ENCODE measurements at places on chromosomes 6 and 20.

DNA sequence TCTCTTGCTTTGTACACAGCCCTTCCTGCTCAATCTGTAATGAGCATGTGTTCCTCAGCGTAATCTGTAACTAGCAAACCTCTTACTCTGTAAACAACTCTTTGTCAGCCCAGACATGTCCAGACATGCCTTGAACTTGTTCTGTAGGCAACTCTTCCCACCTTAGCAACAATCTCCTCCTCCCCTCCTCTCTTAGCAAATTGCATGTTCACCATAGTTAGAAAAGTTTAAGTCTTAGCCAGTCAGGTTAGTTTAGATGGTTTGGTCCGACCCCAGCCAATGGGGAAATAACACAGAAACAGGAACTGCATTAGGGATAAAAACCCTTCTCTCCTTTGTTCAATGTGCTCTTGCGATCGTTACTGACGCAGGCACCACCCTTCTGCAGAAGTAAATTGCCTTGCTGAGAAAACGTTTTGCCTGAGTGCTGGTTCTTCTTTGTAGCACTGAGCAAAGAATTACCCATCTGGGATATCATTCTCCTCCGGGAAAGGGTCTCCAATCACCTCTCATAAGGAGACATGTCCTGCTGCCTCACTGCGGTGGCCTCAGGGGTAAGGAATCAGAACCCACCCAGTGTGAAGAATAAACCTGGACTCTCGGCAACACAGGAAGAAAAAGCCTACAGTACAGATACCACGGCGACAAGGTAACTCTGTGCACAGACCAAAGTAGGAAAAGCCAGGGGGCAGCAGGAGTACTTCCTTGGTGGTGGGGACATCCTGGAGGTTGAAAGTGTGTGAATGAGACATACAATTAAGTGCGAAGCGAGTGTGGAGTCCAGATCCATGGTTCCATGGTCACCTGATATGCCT lies 26.2 kb downstream of the PLN start:
- no peak for DNase-seq

DNA sequence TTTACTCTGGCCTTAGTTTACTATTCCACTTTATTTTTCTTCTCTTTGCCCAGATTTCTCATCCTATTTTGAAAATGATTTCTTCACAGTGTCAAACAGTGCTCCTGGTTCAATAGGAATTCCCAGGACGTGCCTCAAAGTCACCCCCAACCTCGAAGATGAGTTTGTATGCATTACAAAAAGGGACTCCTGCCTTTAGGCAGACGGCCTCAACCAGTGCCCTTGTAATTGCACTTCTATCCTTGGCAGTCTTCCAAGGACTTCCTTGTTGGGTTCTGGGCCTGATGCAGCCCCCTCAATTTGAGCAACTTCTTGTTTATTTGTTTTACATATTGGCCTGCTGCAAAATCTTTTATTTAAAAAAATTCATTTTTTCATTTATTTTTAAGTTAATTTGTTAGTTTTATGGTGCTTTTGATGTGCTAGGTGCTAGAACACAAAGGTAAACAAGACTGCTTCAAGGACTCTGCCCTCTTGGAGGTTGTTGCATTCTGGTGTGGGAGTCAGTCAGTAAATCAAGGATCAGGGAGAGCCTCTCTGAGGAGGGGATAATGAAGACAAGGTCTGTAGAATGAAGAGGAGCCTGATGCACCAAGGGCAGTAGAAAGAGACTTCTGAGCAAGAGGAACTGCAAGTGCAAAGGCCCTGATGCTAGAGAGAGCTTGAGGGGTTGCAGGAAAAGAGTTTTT lies 181.5 kb upstream of the LAMP5 start:
- no peak for DNase-seq

GRCh38 chr6:161409353-161409752 lies 135.5 kb upstream of the AGPAT4 start:
- no peak for DNase-seq

DNA sequence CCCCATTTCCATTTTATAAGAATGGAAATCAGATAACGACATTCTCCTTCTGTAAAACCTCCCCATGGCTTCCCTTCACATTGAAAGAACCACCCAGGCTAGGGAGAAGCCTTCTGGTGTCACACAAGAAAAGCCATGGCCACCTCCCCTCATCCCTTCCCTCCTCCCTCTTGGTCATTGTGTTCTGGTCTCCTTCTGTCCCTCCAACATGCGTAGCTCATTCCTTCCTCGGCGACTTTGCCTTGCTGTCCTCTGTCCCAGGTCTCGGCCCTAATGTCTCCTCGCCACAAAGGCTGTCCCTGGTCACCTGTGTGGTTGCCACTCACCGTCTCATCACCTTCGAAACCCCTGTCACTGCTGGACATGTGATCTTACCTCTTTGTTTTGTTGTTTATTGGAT lies 193.9 kb downstream of the BCAS1 start:
- DNase-seq = no peak

DNA sequence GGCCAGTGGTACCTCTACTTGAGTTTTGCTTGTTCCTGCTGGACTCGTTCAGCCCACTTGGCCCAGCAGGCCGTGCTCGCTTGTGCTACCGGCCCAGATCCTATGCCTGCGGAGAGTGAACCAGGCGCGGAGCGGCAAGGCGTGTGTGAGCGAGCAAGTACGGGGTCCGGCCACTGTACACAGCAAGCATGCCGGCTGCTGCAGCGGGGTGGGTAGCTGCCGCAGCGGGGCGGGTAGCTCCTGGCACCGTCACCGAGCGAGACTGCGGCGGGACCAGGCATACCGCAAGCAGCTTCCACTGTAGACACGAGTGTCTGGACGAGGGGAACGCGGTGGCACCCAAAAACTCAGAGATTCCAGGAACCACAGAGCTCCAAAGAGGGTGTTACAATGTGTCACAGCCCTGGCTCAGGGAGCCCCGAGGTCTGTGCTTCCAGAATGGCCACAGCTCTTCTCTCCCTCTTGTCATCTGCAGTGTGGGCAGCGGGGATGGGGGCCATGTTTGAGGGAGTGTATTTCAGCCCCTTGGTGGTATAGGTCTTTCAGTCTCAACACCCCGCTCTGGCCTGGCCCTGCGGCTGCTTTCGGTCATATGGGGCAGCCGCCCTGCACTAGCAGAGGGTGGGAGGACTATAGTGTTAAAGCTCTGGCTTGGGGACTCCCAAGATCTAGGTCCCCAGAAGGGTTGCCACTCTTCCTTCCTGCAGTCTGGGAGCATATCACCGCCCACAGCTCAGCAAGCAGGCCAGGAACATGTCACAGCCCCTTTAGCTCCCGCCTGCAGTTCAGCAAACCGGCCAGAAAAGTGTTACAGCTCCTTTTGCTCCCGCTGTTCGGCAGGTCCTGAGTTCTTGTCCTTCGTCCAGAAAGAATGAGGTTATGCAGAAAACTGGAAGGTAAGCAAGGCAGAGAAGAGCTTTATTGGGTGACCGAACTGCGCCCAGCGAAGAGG lies 6.1 kb upstream of the RWDD1 start:
- no peak for DNase-seq

GRCh38 chr6:37693546-37694250 lies 4.0 kb downstream of the MDGA1 start:
- no peak for DNase-seq

DNA sequence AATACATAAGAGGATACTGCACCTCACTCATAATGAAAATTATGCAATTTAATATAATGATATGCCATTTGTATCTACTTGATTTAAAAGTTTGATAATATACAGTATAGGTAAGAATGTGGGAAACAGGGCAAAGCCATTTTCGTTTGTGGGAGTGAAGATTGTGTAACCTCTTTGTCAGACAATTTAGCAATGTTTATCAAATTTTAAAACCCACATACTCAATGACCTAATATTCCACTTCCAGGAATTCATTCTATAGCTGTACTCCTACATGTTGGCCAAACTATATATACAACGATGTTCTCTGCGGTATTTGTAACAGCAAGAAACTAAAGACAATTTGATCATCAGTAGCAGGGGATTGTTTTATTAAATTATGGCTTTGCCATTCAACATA lies 17.8 kb upstream of the FKBP5 start:
- DNase-seq = no peak

DNA sequence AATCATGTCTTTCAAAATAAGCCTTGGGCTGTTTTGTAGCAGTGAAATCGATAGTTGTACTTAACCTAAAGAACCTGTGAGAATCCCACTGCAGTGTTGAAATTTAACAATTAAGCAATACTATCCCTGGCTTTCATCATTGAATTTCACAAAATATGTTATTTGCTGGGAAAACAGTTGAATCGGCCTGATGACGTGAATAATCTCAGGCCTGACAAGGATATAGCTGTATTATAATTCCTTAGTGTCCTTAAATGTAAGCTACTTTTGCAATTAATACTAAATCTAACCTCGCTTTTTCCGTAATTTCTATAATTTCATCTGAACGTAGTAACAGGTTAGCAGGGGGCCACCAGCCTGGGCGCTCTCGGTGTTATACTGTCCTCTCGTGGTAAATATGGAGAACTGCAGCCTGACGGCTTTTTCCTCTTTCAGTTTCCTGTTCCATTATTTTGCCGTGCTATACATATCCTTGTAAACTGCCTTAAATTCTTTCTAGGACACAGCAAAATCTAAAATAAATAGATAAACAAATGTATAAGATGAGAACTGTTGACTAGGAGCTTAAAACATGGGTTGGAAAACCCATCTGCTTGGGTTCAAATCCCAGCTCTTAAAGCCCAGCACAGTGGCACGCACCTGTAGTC lies 24.0 kb downstream of the MTFR2 start:
- DNase-seq = peak; percentile 58

- no peak for DNase-seq
Observed at GRCh38 chr6:33439956-33440648, 14.3 kb upstream of the ZBTB9 start.

- no peak for DNase-seq
Observed at GRCh38 chr6:150659046-150659763, 59.5 kb downstream of the PLEKHG1 start.

GRCh38 chr6:122007339-122007738 lies 392.1 kb upstream of the HSF2 start:
- DNase-seq = no peak

- no peak for DNase-seq
Observed at GRCh38 chr6:71292001-71292400, 3.4 kb downstream of the OGFRL1 start.

- DNase-seq = no peak
Observed at GRCh38 chr6:116881236-116881635, 4.2 kb downstream of the RFX6 start.

- no peak for DNase-seq
Observed at GRCh38 chr20:919491-919916, 3.4 kb upstream of the ANGPT4 start.

DNA sequence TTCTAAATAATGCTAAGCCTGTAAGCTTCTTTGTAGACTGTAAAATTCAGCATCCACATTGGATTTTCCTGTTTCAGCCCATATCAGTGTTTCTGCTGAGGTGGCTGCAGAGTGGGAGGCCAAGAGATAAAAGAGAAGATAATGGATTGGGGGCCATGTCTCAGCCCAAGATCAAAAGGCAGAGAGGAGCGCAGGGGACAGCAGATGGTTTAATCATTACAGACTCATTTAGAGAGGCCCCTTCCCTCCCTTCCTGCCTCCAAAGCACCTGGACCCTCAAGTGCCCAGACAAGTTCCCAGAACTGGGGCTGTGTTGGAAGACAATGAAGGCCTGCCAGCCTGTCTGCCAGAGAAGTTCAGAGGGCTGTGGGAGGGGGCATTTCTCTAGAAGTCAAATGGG lies 20.4 kb upstream of the CTNNBL1 start:
- DNase-seq = no peak

DNA sequence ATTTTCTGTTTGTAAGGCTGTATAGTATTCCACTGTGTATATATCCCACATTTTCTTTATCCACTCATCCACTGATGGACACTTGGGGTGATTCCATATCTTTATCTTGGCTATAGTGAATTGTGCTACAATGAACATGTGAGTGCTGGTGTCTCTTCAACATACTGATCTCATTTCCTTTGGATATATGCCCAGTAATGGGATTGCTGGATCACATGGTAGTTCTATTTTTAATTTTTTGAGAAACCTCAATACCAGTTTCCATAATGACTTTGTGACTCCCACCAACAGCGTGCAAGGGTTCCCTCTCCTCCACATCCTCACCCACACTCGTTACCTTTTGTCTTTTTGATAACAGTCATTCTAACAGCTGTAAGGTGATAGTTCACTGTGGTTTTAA lies 166.0 kb downstream of the ARHGAP18 start:
- no peak for DNase-seq

DNA sequence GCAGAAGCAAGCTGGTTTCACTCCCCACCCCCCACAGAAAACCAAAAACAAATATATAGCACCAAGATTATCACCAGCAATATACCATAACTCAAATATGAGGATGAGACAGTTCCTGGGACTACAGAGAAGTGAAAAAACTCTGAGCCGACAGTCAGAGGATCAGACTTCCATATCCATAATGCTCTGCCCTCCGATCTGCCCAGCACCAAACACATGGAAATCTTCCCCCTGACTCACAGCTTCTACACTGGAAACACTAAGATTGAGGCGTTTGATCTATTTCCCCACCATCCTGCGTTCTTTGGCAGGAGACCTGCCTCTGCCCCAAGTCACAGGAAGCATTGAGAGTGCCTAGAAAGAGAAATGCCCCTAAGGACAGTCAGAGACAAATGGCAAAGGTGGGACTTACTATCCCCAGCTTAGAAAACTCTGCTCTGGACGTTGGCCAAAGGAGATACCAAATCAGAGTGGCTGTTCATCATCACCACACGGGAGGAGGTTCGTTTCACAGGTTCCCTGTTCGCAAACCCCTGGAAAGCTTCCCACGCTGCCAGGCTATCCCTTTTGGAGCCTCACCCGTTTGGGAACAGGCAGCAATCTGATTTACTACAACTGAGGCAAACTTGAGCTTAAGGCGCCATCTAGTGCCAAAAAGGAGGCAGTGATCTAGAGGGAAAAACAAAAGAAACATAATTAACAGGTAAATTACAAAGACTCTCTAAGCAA lies 48.7 kb upstream of the SRSF6 start:
- DNase-seq = no peak

Measured in T-helper 1 cell (primary cell).